NCI-H1694 treated with DMSO at 0.1 percent for 48 hours (cell line): ENCODE measurements at places on chromosomes 12 and 14.

DNA sequence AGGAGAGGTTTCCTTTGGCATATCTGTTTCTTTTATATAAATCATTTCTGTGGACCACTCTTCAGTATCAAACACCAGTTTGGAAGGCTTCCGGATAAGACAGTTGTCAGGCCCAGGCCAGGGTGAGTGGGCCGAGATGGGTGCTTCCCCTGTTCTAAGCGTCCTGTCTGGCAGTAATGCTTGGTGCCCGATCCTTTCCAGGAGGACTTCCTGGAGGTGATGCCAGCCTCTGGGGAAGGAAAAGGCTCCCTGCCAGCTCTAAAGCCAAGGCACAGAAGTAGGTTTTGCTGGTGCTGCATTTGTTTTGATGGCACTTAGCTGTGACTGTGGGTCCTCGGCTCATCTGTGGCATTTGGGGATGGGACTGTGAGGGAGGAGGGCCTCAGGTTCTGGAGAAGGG is 124.4 kb upstream of the RTL1 start:
- no peak for DNase-seq

- no peak for DNase-seq
Measured at GRCh38 chr12:2553388-2554126, 241.2 kb upstream of the FKBP4 start.

- DNase-seq, result peak; percentile 31
Measured at GRCh38 chr12:91811481-91812287, 334.0 kb downstream of the BTG1 start.

DNA sequence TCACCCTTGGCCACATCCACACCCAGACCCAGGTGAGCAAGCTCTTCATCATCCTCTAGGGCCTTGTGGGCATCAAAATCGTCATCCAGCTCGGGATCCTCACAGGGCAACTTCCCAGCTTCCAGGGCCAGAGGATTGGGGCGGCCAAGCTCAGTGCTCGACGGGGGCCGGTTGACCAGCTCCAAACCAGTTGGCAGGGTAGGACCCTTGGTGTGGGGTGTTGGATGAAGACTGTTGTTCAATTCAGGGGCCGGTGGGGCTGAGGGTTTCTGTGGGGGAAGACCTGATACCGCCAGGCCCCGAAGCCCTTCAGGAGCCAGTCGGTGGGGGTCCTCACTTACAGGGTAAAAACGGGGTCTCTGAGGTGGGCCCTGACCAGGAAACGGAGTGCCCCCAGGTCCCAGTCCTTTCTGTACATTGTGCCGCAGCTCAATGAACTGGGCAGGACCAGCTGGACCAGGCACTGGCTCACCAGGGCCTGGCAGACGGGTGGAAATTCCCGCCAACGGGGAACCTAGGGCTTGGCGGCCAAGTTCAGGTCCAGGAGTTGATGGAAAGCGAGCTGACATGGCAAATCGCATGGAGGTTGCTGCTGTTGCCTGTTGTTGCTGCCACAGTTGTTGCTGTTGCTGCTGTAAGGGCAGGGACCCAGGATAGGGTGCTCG is 19.8 kb upstream of the PRKAG1 start:
- DNase-seq, result no peak

GRCh38 chr14:96479435-96480146 is 22.6 kb upstream of the PAPOLA start:
- no peak for DNase-seq
